ENCODE measurements at places on chromosomes 7 and 10. TPM values are rescaled to one million over a fixed set of nuclear protein-coding genes. Genes with fewer than 3 reads are reported as not detected.

- H3K4me1 ChIP-seq, result no peaks in the 10 kb centered on the region
- no peak overlapping the region for H3K27ac ChIP-seq
- H3K27me3 ChIP-seq, result no peaks in the 10 kb centered on the region
- no peak for DNase-seq
- no peak overlapping the region for H3K4me3 ChIP-seq
Observed at GRCh38 chr7:57344957-57345356, 105.0 kb upstream of the ZNF716 start.

DNA sequence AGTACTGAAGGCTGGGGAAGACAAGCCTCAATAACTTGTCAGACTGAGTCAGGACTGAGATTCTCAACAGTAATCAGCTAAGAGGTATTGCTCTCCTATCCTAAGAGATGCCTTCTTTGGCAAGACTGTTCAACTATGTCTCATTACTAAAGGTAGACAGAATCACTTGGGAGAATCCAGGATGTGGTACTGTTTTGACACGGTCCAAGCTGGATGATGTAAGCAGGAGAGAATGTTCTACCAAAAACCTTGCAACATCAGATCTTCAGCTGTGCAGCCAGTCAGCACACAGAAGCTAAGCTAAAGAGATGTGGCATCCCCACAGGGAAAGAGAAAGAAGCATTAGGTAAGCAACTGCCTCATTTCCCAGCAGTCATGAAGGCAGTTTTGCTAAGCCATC lies 391.4 kb downstream of the NRG3 start:
- no peaks in the 10 kb centered on the region for H3K4me1 ChIP-seq
- H3K36me3 ChIP-seq, result no peaks in the 10 kb centered on the region
- H3K4me3 ChIP-seq, result no peak overlapping the region
- no peak overlapping the region for H3K27ac ChIP-seq
- no peak for DNase-seq

The OR6V1 gene
- not detected for polyA plus RNA-seq

The SEMA3E gene
- polyA plus RNA-seq, result not detected

The ING3 gene
- 29.7 TPM for polyA plus RNA-seq

DNA sequence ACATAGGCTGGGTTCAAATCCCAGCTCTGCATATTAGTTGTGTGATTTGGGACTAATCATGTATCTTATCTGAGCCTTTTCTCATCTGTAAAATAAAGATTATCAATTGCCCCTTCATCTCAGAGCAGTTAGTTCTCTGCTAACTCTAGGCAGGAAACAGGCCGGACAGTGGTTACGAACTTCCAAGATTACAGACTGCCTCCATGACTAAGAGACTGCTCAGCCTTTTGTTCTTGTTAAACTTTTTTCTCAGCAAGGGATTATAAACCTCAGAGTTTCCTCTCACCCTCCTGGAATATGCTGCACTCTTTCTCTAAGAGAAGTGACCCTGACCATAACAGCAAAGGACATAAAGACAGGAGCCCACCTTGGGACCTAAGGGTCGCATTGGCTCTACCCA lies 52.5 kb upstream of the NFKB2 start:
- no peak for DNase-seq
- no peak overlapping the region for H3K27ac ChIP-seq
- no peaks in the 10 kb centered on the region for H3K27me3 ChIP-seq
- H3K36me3 ChIP-seq, result peaks cover 6% of the 10 kb centered on the region
- no peak overlapping the region for H3K4me3 ChIP-seq

DNA sequence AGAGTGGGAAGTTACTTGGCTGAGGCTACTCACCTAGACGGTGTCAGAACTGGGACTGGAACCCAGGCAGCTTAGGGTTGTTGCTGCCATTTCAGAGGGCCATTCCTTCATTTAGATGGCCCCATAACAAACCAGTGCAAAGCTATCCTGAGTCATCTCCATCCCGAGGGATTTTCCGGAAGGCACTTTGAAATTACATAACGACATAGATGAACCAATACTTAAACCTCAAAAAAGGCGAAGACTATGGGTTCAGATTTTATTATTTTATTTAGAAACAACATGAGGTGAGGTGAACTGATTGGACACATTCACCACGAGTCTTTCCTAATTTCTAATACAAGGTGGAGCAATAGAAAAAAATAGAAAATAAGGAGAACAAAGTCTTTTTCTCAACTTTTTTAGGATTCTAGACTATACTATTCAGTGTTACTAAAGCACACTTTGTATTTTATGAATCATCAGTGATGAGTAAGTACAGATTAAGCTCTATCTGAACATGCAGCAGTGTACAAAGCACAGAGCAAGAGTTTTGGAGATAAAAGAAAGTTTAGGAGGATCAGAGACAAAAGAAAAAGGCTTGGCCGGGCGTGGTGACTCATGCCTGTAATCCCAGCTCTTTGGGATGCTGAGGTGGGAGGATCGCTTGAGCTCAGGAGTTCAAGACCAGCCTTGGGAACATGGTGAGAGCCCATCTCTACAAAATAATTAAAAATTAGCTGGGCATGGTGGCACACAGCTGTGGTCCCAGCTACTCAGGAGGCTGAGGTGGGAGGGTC lies 79.5 kb upstream of the SVIL start:
- no peak overlapping the region for H3K27ac ChIP-seq
- H3K27me3 ChIP-seq, result no peaks in the 10 kb centered on the region
- no peak for DNase-seq
- H3K36me3 ChIP-seq, result no peaks in the 10 kb centered on the region

DNA sequence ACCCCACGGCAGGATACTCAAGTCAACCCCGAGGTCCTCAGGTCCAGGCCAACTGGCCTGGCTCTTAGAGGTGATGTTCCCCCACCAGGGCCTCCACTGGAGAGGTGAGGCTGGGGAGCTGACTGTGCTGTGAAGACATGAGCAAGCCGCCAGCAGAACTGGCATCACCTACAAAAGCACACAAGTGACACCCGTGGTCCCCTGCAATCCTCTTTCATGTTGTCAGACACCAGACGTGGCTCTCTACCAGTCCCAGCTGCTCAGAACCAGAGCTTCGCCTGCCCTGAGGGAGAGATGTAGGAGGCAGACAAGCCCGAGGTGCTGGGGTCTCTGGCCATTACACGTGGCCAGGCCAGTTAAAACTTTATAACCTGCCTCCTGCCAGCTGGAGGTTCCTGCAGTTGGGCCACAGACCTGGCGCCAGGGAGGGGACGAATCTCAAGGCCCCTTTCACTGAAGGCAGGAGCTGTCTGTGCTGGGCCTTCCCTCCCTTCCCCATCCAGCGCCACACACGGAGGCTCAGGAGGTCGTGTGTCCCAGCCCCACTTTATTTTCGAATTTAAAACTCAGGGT lies 2.2 kb downstream of the COMTD1 start:
- no peak for DNase-seq
- H3K27ac ChIP-seq, result peak overlapping the region; percentile 68
- peaks cover 24% of the 10 kb centered on the region for H3K4me1 ChIP-seq

DNA sequence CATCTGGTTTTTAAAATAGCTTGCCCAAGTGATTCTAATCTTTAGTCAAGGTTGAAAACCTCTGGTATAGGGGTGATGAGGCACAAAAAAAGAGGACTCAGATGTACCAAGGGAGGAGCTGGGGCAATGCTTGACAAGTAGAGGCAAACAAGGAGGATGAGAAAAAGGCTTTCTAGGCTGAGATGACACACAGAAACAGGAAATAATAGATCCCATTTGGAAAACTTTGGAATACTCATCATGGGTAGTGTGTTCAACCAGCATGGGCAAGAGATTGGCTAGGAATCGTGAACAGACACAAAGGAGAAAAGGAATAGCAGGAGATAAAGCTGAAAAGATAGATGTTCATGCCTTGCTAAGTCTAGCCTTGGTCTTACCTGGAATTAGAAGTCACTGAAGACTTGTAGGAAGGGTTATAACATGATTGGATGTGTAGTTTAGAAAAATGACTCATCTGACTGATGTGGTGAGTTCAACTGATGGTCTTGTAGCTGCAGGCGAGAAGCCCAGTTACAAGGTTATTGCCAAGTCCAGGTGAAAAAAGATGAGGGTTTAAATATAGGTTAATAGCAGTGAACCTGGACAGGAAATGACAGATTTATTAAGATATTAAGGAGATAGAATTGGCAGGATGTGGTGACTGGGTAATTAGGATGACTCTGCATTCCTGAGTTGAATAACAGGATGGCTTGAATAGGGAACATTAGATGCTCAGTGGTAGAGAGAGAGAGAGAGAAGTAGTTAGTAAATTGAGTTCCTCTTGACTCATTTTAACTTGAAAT lies 214.0 kb upstream of the LRGUK start:
- no peak overlapping the region for H3K27ac ChIP-seq
- no peak for DNase-seq
- H3K27me3 ChIP-seq, result no peaks in the 10 kb centered on the region
- H3K4me1 ChIP-seq, result no peaks in the 10 kb centered on the region
- H3K36me3 ChIP-seq, result no peaks in the 10 kb centered on the region

- peak; percentile 48 for DNase-seq
- H3K36me3 ChIP-seq, result no peaks in the 10 kb centered on the region
- peak overlapping the region; percentile 10 for H3K27ac ChIP-seq
- peaks cover 25% of the 10 kb centered on the region for H3K4me1 ChIP-seq
Observed at GRCh38 chr7:142345811-142346210, 88.0 kb upstream of the PRSS58 start.

DNA sequence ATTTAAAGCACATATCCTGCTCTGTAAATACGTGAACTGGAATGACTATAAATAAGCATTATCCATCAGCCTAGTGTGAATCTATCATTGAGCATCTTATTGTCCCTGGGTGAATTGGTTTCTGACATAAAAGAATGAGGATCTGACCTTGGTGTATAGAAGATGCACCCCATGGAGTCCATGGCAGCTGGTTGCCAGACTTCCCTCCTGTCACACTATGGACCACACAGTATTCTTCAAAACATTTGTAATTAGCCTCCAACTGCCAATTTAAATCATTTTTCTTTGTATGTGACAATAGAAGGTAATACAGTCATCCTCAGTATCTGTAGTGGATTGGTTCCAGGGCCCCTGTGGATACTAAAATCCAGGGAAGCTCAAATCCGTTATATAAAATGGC lies 238.1 kb upstream of the ZWINT start:
- no peaks in the 10 kb centered on the region for H3K4me1 ChIP-seq
- no peak for DNase-seq
- H3K27ac ChIP-seq, result no peak overlapping the region
- H3K4me3 ChIP-seq, result no peak overlapping the region
- no peaks in the 10 kb centered on the region for H3K36me3 ChIP-seq
- no peaks in the 10 kb centered on the region for H3K27me3 ChIP-seq

GRCh38 chr10:95295031-95295755 lies 4.4 kb upstream of the PDLIM1 start:
- no peaks in the 10 kb centered on the region for H3K36me3 ChIP-seq
- no peak overlapping the region for H3K27ac ChIP-seq
- peaks cover 1% of the 10 kb centered on the region for H3K27me3 ChIP-seq
- H3K4me3 ChIP-seq, result peak overlapping the region; percentile 40
- H3K4me1 ChIP-seq, result peaks cover 18% of the 10 kb centered on the region

The TLX1 gene
- polyA plus RNA-seq, result not detected

DNA sequence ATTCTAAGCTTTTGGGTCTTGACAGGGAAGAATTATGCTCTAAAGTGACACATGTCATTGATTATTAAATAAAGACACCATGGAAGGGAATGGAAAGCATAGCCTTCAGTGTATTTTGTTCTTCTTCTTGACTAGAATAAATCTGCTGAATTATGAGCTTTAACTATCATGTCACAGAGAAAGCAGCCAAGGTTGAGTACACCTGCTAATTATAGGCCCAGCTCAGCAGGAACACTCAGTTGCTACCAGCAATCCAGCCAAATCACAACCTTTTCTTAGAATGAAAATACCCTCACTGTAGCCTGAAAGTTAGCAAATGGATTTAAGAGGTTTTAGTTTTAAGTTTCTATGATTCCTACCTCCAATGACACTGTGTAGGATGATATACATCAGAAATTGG lies 225.3 kb upstream of the RHOBTB1 start:
- no peaks in the 10 kb centered on the region for H3K36me3 ChIP-seq
- no peak overlapping the region for H3K4me3 ChIP-seq
- DNase-seq, result no peak
- H3K27ac ChIP-seq, result no peak overlapping the region

DNA sequence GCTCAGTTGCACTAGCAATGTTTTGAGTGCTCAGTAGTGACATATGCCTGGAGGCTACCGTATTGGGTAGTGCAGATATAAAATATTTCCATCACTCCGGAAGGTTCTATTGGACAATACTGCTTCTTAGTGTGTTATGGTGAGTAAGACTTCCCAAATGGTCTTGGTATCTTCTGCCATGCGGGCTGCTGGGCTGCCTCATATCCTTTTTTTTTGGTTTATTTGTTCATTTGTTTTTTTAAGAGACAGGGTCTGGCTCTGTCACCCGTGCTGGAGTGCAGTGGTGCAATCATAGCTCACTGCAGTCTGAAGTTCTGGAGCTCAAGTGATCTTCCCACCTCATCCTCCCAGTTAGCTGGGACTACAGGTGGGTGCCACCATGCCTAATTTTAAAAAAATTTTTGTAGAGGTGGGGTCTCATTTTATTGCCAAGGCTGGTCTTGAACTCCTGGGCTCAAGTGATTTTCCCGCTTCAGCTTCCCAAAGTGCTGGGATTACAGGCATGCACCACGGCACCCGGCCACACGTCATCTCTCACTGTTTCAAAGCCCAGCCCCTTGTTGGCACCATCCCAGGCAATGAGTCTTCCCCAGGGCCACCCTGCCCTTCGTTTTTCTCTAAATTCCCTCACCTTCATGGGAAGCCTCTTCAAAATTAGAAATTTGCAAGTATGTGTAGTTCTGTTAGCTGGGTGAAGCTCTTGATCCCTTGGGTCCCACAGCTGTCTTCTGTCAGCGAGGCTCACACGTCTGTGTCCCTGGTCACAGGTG lies 111.0 kb upstream of the KLF14 start:
- H3K36me3 ChIP-seq, result no peaks in the 10 kb centered on the region
- H3K4me1 ChIP-seq, result no peaks in the 10 kb centered on the region
- no peak overlapping the region for H3K4me3 ChIP-seq
- no peak overlapping the region for H3K27ac ChIP-seq

DNA sequence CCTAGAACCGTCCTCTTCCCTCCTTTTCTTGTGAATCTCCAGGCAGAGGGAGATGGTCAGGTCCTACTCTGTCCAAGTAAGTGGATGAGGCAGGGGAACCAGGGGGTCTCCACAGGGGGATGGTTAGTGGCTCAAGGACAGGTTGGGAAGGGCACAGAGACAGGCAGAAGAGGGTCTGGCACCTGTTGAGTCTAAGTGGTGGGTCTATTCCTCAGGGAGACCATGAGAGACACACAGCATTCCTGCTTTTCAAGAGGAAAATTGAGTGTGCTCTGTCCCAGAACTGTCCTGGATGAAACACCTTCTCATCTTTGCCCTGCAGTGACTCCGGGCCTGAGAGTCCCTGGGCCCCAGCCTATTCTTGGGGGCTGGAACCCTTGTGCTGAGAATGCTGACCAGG lies 184.8 kb upstream of the GALNT17 start:
- no peaks in the 10 kb centered on the region for H3K4me1 ChIP-seq
- H3K4me3 ChIP-seq, result no peak overlapping the region
- no peak overlapping the region for H3K27ac ChIP-seq
- no peak for DNase-seq
- no peaks in the 10 kb centered on the region for H3K27me3 ChIP-seq

DNA sequence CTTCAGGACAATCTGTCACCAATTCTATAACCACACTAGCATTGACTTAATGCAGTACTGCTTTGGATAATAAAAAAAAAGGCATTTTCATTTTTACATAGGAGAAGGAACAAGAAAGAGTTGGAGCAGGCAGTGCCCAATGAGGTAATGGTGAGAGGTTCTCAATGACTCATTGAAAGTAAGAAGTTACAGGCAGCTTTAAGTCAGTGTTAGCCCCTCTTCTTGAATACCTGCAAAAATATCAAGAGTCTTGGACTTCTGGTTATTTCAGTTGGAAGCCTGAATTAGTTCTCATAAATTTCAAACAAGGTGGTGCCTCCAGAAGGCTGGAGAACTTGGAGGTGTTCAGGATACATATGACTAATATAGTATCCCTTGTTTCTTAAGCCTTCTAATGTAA lies 422.5 kb downstream of the HTR7 start:
- no peaks in the 10 kb centered on the region for H3K36me3 ChIP-seq
- no peak overlapping the region for H3K4me3 ChIP-seq
- H3K4me1 ChIP-seq, result no peaks in the 10 kb centered on the region

The TBATA gene
- not detected for polyA plus RNA-seq
